GM23248 (cell line): ENCODE measurements at places on chromosomes 5 and 9. TPM values are rescaled to one million over a fixed set of nuclear protein-coding genes. Genes with fewer than 3 reads are reported as not detected.

Gene FBP2
- total RNA-seq, result not detected in 2 replicates

Gene STPG3
- not detected in 2 replicates for total RNA-seq

Gene INSL4
- not detected in 2 replicates for total RNA-seq

Gene EFCAB9
- not detected in 2 replicates for total RNA-seq

Gene SLC46A2
- not detected in 2 replicates for total RNA-seq

Gene PTAR1
- 48.4 and 57.9 TPM in 2 replicates for total RNA-seq

Gene SLC4A9
- not detected in 2 replicates for total RNA-seq
